ENCODE measurements at places on chromosomes 12 and 14.
A peak's percentile ranks its signal among the peaks of the same experiment; 100 is the strongest.

DNA sequence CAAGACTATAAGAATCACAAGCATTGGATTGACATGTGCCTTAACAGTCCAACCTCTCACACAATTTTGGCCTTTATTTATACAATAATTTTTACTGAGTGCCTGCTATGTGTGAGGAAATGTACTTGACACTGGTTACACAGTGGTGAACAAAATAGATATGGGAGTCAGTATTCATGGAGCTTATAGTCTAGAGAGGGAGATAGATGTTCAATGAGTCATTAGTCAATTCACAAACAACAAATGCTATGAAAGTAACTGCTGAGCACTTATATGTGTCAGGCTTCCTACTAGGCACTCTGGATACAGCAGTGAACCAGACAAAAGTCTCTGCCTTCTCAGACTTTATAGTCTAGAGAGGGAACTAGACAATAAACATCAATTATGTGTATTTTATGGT is 3.7 kb downstream of the CFAP54 start:
- DNase-seq, result no peak

DNA sequence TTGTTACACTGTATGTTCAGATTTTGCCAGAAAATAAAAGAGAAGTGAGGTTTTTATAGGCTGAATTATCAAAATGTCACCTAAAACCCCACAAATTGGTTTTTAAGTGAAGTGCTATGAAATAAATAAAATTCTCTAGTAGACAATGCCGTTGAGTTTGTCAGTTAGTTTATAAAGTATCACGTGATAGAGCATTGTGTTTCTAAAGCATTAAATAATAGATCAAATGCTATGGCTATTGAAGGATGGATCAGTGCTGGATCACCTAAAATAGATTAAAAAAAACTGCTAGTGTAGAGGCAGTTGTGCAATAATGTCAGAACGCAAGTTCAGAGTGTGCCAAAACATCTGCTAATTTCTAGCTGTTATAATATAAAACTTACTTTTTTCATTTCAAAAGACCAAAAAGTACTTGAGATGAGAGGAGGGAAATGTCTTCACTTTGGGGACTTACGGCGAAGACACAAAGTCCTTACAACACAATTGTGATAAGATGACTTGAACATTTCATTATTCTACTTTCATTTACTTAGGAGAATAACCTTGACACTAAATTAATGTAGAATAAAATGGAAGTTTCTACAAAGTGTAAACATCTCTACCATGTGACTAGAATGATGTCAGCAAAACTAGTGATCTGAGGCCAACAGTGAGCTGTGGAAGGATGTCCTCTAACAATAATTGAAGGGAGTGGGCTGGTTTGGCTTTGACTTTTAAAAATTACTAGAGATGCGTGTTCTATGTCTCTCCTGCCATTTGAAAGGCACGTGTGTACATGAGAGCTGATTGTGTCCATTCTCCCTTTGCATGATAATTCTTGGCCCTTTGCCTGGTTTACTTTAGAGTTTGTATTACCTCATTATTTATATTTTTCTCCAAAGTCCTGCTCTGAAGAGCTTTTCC is 154.4 kb upstream of the PDE3A start:
- DNase-seq, result no peak

- DNase-seq, result no peak
Observed at GRCh38 chr12:69415471-69416275, 54.5 kb upstream of the FRS2 start.

DNA sequence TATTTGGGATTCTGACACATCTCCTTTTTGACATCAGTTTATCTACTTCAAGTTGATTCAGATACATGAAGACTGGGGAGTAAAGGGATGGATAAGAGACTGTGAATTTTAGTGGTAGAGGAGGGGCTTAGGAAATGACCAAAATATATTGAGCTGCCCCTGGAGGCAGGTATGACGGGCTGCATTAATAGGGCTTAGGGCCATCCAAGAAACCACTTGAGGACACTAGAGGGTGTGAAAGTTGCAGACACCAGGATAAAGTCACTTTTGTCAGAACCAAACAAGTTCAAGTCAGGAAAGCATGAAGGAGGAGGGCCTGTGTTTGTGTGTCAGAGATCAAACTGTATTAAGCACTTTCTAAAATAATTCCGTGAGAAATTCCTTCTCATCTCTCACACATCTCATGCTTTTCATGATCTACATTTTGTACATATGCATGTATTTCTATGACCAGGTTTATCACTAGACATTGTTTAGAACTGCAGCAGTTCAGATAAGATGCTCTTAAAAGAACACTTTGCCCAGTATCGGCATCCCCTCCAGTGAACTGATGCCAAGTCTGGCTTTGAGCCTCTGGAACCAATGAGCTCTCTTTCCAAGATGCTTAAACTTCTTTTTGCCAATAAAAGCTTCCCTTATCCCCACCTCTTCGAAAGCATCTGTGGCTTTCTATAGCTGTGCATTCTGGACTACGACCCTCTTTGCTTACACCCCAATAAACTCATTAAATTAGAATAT is 136.9 kb downstream of the SLC38A1 start:
- DNase-seq, result no peak

- no peak for DNase-seq
Observed at GRCh38 chr14:50062438-50063085, 53.8 kb downstream of the VCPKMT start.

DNA sequence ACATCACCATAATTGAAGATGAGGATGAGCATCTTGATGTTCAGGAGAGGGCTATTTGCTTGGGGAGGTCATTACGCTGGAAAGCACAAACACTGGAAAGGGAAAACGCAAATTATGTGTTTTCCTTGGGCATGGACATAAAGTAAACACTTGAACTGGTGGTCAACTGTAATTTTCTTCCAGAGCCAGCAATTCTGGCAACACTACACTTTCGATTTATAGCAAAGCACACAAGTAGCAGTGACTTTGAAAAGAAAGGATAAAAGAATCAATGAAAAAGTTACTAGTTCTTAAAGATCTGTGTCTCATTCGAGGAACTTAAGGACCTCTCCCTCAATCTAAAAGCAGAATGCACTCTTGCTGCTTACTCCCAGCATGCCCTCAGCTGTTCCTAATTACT is 2.2 kb downstream of the CLEC14A start:
- DNase-seq, result no peak

DNA sequence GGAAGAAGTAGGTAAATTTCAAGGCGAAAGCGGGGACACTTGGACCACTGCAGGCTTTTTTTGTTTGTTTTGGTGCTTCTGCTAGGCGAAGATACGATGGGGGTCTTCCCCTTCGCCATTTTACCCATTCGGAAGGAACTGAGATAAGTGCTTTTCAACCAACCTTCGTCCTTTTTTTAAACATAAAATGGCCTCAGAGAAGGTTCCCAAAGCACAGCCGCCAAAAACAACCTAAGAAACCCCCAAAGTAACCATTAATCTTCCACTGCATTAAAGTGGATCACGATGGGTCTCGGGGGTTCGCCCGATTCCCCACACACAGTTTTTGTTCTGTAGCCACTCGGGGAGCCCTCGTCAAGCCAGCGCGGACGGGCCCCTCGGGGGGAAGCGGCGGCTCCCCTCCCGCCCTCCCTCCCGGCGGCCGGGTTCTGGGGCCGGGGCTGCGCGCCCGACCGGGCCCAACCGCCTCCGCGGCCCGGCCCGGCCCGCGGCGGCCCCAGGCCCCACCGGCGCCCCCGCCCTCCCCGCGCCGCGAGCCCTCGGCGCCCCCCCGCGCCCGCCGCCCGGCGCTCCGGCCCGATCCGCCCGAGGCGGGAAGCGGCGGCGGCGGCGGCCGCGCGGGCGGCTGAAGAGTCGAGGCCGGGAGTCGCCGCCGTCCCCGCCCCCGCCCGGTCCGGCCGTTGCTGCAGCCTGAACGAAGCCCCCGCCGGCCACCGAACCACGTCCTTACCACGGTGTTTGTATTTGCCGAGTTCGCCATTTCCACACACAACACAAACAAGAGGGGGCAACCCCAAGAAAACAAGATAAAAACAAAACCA is 790 bp downstream of the GTF2A1 start:
- peak; percentile 10 for DNase-seq

DNA sequence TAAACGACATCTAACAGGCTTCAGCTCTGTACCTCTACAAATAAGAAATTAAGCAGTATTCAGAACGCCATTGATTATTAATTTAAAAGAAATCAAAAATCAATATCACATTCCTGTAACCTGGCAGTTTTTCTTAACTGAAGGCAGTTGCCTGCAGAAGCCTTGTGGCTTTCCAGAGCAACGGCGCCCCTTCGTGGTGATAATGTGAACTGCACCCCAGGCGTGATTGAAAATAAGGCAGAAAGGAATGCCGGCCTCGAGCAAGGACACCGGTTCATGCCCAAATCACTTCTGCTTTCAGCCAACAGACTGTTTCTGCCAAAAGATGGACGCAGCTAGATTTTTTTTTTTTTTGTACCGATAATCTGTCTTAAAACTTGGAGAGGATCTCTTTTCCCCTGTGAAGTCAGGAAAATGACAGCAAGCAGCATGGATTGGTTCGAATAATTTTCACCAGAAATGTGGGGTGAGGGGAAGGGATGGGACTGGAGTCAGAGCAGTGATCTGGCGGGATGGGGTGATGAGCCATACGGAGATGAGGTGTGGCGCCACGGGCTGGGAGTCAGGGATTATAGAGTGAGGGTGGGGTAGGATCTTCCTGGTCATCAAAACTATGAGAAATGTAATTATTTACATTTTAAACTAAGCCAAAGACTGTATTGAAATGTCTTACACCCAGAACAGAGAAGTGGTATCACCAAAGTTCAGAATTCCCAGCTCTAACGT is 473.0 kb downstream of the DPF3 start:
- DNase-seq, result peak; percentile 10

- no peak for DNase-seq
Observed at GRCh38 chr12:47812797-47813510, 6.7 kb downstream of the HDAC7 start.

- no peak for DNase-seq
Observed at GRCh38 chr12:15851045-15851620, 31.1 kb upstream of the STRAP start.

GRCh38 chr12:102022286-102022685 is 39.5 kb downstream of the WASHC3 start:
- no peak for DNase-seq

- peak; percentile 69 for DNase-seq
Observed at GRCh38 chr14:89040460-89041256, 216.2 kb downstream of the TTC8 start.

DNA sequence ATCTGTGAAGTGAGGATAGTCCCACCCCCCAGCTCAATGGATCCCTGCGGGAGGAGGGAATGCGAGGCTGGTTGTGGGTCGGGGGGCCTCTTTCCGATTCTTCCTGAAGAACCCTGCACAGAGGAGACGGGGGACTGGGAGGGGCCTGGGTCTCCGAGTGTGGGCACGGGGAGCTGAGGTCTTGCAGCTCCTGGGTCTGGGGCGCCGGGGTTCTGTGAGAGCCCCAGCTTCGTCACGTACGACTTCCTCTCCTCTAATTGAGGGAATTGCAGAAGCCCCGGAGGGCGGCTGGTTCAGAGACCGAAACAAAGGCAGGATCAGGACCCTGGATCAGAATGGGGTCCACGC is 66.6 kb downstream of the DIO3 start:
- DNase-seq, result no peak

- no peak for DNase-seq
Observed at GRCh38 chr14:63032076-63032475, 13.2 kb downstream of the KCNH5 start.

DNA sequence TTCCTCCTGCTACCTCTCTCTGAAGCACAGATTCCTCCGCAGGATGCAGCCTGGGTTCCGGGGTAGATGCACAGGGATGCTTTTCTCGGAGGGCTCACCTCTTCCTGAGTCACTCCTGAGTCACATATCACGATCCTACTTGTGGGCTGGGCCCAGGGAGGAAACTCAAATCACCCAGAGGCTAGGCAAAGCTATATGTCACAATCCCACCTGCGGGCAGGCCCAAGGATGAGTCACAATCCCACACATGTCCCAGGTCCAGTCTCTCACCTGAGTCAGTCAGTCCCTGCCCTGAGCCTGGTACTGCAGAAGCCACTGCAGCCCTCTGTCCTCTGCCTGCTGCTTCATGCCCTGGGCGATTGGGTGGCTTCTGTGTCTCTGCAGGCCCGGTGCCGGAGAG is 149.0 kb upstream of the GSC start:
- no peak for DNase-seq

GRCh38 chr14:32572867-32573150 is 243.7 kb downstream of the AKAP6 start:
- no peak for DNase-seq

DNA sequence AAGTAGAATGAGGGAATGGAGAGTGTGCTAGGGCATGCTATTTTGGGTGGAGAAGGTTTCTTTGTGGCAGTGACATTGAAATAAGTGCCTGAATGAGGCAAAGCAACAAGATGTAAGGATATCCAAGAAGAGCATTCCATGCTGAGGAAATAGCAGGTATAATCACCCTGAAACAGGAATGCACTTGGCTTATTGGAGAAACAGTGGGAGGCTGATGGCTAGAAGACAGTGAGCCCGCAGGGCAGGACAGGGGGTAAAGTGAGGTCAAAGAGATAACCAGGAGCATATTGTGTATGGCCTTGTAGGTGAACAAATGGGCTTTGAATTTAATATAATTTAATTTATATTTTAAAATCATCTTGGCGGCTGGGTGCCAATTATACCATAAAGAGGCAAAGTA is 877.0 kb downstream of the DIO2 start:
- no peak for DNase-seq

- no peak for DNase-seq
Observed at GRCh38 chr14:23403908-23404307, 4.2 kb downstream of the MYH6 start.

DNA sequence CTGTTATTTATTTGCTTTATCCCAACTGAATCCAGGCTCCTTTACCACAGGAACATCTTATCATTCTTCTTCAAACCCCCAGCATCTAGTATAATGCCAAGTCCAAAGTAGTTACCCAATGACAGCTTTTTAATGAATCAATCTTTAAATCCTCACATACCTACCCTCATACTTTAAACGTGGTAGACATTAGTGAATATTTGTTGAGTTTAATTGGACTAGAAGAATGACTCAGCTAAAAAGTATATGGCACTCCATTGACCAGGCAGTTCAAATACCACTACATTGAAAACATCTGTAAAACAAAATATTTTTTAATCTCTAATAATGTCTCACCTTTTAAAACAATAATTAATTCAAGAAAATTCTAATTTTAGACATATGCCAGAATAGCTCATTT is 98.1 kb downstream of the ZFC3H1 start:
- DNase-seq, result no peak

- no peak for DNase-seq
Observed at GRCh38 chr14:68247676-68248268, 428.2 kb downstream of the RAD51B start.
